Hematopoietic multipotent progenitor cell treated with erythropoietin and hydrocortisone succinate and interleukin-3 and kit ligand, for 6 days (in vitro differentiated cells): ENCODE measurements at places on chromosomes 16 and 17.
A peak's percentile ranks its signal among the peaks of the same experiment; 100 is the strongest.

DNA sequence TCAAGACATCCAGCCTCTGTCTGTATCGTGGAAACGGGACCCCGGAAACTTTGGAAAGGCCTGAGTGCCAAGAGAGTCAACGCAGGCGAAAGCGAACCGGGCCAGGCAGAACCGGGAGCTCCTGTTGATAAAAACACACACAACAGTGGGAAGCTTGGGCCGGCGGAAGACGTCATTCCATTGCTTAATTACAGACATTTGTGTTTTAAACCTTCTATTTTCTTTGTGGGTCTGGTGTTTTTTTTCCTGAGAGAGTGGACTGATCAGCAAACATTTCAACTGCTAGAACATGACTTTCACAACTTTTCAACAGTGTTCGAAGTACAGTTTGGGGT lies 878 bp upstream of the RNF157 start:
- DNase-seq, result no peak

DNA sequence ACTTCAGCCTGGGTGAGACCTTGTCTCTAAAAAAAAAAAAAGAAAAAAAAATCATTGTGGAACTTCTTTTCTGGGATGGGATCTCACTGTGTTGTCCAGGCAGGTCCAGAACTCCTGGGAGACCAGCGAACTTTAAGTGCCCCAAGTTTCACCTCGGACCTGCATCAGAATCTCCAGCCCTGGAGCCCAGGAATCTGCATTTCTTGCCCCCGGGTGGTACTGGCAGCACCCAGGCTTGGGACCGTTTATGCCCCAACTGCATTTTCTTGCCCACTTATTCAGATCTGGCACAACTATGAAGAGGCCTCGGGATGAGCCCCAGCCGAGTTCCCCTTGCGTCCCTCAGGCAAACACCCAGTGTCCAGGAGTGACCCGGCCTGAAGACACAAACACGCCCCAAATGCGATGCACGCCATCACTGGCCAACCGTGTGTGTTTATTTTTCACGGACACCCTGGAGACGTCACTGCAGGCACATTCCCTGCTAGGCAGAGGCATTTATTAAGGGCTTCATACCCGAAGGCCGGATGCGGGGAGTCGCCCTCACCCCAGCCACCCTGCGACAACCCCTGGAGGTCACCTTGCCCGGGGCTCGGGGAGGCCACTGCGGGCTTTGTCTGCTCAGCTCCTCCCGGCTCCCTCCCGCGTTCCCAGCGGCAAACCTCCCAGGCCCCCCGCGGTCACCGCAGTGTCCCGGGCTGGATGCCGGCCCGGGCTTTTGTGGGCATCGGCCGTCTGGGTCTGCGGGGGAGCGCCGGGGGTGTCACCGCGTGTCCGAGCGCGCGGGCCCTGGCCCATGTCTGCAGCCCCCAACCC lies 684 bp upstream of the SPIRE2 start:
- peak; percentile 25 for DNase-seq

DNA sequence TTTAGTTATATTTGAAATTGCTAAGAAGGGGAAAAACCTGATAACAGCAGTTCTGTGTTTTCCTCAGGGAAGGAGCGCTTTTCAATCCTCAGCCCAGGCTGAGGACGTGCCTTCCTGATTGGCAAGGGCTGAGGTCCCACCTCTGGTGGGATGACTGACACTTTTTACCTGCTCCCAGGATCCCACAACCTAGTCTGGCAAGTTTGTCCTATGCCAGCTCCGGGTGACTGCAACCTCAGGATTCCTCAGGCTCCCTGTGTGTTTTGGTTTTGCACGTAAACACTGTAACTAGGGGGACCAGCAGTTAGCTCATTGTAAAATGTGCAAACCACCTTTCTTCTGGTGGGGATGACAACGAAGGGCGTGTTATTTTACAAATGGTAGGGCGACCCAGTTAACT lies 7.5 kb downstream of the MARCHF10 start:
- DNase-seq, result no peak

- DNase-seq, result no peak
Observed at GRCh38 chr17:20173091-20173490, 163.9 kb downstream of the SPECC1 start.

GRCh38 chr17:60888812-60889709 lies 211.4 kb downstream of the BCAS3 start:
- no peak for DNase-seq

DNA sequence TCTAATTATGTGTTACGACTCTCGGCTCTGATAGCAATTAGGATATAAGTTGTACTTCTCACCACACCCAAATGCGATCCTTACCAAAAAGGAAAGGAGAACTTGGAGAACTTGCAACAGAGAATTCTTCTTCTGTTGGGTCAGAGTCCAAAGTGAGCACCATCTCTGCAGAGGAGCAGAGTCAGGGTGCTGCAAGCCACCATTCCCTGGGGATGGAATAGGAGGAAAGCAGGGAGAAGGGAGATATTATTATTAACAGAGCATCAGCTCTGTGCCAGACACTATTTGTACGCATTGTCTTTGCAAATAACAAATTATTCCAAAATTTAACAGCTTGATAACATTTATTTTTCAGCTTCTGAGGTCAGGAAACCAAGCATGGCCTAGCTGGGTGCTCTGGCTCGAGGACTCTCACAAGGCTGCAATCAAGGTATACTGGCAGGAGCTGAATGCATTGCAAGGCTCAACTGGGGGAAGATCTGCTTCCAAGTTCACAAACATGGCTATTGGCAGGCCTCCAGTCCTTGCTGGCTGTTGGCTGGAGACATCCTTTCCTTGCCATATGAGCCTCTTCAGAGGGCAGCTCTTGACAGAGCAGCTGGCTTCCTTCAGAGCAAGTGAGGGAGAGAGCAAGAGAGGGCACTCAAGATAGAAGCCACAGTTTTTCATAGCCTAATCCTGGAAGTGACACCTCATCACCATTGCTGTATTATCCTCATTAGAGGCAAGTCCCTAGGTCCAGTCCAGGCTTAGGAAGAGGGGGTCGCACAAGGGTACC lies 296.2 kb upstream of the CDH5 start:
- no peak for DNase-seq

DNA sequence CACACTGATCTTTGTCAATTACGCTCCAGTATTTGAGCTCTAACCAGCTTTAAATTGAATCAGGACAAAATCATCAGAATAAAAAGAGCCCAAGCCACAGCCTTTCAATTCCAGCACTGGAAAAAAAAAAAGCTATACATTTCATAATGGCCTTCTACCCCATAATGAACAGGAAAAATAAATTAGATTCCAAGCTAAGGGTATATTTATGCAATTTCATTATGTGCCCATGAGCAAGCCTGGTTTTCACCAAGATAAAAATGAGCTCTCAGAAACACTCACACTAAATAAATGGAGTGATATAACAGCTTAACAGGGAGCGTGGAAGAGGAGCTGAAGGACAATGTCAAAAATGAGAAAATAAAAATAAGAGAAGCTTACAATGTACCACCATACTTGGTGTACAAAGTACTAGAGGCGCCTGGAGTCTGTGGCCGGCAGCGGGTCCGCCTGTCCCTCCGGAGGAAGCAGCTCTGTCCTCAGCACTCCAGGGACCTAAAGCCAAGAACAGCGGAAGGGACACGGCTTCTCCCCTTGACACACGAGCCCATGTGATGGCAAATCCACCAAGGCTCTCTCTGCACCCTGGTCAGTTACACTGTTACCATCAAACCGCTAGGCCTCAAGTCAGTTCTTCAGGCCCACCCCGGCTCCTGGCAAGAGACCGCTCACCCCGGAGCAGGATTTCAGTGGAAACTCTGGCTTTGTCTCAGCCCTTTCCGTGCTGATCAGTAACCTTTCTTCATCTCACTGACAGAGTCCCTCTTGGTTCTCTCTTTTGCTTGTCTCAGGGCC lies 69.6 kb downstream of the RBFOX3 start:
- no peak for DNase-seq

DNA sequence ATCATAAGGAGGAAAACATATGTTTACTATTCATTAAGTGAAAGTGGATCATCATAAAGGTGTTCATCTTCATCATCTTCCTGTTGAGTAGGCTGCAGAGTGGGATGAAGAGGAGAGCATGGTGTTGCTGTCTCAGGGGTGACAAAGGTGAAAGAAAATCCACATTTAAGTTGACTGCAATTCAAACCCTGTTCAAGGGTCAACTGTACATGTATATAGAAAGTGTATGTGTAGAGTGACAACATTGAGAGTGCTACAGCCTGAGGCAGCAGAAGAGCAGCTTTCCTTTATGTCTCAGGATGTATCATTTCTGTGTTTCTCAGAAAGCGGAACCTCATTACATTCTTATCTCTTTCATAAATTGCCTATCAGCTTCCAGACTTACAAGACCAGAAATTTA lies 17.2 kb downstream of the ORC6 start:
- DNase-seq, result no peak

DNA sequence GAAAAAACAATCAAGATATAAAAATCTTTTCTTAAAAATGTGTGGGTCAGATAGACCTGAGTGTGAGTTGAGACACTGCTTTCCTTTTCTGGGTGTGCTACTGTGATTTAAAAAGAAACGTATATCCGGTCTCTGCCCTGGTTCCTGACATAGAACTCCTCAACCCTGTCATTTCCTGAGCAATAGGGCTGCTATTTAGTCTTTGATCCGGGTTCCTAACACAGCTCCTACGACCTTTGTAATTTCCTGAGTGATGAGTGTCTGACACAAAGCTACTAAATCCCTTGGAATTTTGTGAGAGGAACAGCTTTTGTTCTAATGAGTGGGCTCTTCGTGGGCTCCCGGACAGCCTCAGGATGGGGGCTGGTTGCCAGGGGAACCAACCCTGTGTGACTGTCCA lies 93.9 kb upstream of the FA2H start:
- DNase-seq, result no peak

DNA sequence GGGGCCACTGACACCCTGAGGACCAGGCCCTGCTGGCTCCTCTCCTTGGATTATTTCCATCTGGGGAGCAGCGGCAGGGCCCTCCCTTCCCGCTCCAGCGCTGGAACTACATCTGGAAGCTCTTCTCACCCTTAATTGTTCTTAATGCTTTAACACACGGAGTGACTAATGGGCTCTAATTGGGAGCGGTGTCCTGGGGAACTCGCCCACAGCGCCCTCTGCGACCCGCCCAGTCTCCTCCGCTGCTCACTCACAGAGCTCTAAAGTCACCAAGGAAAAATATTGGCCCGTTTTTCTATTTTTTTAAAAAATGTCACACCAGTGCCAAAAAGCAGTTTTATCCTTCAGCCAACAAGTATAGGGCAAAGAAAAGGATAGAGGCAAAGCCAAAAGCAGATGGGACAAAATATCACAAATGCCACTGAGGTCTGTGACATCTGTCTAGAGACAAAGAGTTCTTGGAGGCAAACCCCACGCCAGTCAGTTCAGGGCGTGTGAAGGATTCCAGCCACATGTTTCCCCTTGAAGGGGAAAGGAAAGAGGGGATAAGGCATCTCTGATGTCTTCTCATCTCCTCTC lies 134.7 kb downstream of the RBFOX3 start:
- DNase-seq, result no peak

DNA sequence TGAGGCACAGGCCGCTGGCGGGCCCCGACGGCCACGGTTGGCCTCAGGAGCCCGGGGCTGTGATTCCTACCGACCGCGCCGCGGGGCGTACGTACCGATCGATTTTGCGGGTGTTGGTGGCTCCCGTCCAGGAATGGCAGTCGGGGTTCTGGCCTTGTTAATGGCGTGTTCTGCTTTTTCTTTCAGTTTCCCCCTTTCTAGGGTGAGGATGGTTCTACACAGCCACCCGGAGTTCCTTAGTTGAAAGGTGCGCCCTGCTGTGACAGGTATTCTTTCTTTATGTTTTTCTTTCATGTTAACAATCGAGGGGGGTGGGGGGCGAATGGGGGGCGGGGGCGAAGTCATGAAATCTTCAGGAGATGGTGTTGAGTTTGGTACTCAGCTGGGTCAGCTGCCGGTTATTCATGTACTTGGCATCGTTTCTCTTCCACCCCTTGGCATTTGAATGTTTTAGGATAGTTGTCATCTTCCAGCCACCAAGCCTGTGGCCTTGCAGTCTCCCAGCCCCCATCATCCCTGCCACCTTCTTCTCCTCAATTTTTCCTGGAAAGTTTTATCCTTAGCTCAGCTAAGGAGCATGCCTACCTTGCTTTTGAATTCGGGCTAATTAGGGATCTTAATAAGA lies 802 bp downstream of the CYLD start:
- peak; percentile 49 for DNase-seq

GRCh38 chr17:46876926-46877325 lies 25.5 kb downstream of the WNT9B start:
- no peak for DNase-seq

DNA sequence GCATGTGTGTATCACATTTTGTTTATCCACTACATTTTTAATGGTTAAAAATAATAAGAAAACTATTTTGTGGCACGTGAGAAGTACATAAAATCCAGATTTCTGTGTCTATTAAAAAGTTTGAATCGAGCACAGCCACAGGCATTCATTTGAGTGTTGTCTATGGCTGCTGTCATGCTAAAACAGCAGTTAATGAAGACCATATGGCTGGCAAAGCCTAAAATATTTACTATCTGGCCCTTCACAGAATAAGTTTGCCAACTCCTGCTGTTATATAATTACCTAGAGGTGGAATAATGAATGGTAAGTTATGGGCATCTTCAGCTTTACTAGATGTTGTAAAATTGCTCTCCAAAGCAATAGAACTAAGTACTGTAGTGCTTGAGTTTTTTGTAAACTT lies 30.5 kb downstream of the TMEM98 start:
- no peak for DNase-seq

DNA sequence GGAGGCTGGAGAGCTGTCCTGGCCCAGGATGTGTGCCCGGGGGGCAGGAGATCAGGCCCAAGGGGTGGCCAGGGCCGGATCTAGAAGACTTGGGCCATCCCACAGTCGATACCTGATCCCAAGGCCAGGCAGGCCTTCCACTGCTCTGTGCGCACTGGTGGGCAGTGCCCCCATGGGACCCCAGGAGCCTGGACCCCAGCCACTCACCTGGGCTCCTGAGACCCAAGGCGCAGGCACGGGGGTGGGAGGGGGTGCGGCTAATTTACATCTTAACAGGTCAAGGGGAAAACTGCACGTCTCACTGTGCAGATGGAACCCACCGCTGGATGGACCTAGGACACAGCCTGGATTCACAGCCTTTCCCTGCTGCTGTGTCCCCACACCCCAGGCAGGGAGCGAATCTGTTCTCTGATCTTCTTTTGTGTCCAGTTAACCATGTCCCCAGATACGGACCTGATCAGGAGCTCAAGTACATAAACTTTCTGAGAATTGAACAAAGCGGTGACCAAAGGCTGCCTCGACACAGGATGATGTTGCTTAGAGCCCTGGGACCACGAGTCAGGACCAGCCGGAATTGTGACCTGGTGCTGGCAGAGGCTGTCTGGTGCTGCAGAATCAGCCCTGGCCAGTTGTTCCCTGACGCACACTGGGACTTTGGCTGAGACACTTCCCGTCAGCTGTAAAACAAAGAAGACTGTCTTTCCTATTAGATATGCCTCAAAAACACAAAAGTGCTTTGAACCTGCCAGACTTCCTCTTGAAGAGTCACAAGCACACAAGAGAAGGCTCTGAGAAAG lies 60.6 kb downstream of the TNFRSF13B start:
- DNase-seq, result no peak
